Sciatic nerve (tissue), 2 donors: ENCODE measurements at places on chromosomes 12 and 14. TPM values are rescaled to one million over a fixed set of nuclear protein-coding genes. Genes with fewer than 3 reads are reported as not detected.

The COPZ1 gene
- 72.5 TPM for total RNA-seq

The IL26 gene
- total RNA-seq = not detected

The AREL1 gene
- total RNA-seq = 26.7 TPM

The ASIC1 gene
- 5.5 TPM for total RNA-seq

The LAG3 gene
- 3.4 TPM for total RNA-seq

The GLS2 gene
- total RNA-seq = 0.98 TPM

The MMP17 gene
- total RNA-seq = 12.6 TPM

The CLEC1B gene
- total RNA-seq = not detected

The TAS2R30 gene
- total RNA-seq = 8.1 TPM

The CLEC9A gene
- total RNA-seq = 2.3 TPM

The NEMP1 gene
- total RNA-seq = 13.1 TPM

The MANSC4 gene
- not detected for total RNA-seq

The PA2G4 gene
- 79.6 TPM for total RNA-seq

The ZFHX2 gene
- total RNA-seq = 7.4 TPM

The EFS gene
- total RNA-seq = 46.6 TPM

The FOXA1 gene
- total RNA-seq = 0.94 TPM

The LALBA gene
- total RNA-seq = not detected

The PRR4 gene
- total RNA-seq = 9.2 TPM

The SLC10A1 gene
- not detected for total RNA-seq

The NTF3 gene
- 5.9 TPM for total RNA-seq

The MYF6 gene
- total RNA-seq = not detected

The TMEM117 gene
- total RNA-seq = 24.8 TPM

The LEMD3 gene
- 33.7 TPM for total RNA-seq

The TMBIM6 gene
- total RNA-seq = 396 TPM

The RD3L gene
- total RNA-seq = not detected

The KRT81 gene
- not detected for total RNA-seq

The KRT3 gene
- not detected for total RNA-seq

The TAS2R7 gene
- total RNA-seq = not detected

The TAC3 gene
- total RNA-seq = not detected

The CLEC1A gene
- 13.7 TPM for total RNA-seq

The GARIN6 gene
- not detected for total RNA-seq

The HIGD1C gene
- total RNA-seq = not detected

The MYO1A gene
- total RNA-seq = 0.36 TPM

The PTPN21 gene
- total RNA-seq = 55.7 TPM

The ART4 gene
- 0.80 TPM for total RNA-seq

The RPS29 gene
- 737 TPM for total RNA-seq

The ALG10B gene
- total RNA-seq = 11.3 TPM

The RASSF9 gene
- 8.5 TPM for total RNA-seq

The ALKBH2 gene
- 12.6 TPM for total RNA-seq

The ACOT2 gene
- 23.5 TPM for total RNA-seq
